ENCODE measurements at places on chromosomes 16 and 17. TPM values are rescaled to one million over a fixed set of nuclear protein-coding genes. Genes with fewer than 3 reads are reported as not detected.

The AARS1 gene
- 23.9 TPM for polyA plus RNA-seq

The ZNF423 gene
- 3.0 TPM for polyA plus RNA-seq

The SEC14L5 gene
- 5.0 TPM for polyA plus RNA-seq

The C16orf86 gene
- 4.4 TPM for polyA plus RNA-seq

The COQ9 gene
- polyA plus RNA-seq: 156 TPM

The CDK5R1 gene
- polyA plus RNA-seq: 0.57 TPM

The HOXB5 gene
- polyA plus RNA-seq: 0.08 TPM

The TMEM88 gene
- 112 TPM for polyA plus RNA-seq

The NFAT5 gene
- 5.8 TPM for polyA plus RNA-seq

The KRT27 gene
- polyA plus RNA-seq: not detected
